ENCODE measurements at places on chromosomes 5 and 9.

- peak; percentile 47 for DNase-seq
Measured at GRCh38 chr5:159120446-159120845, 20.7 kb upstream of the EBF1 start.

GRCh38 chr9:90906316-90907055, 104.9 kb downstream of the SYK start:
- no peak for DNase-seq

- peak; percentile 23 for DNase-seq
Measured at GRCh38 chr9:124357721-124358361, 57.4 kb downstream of the PSMB7 start.

DNA sequence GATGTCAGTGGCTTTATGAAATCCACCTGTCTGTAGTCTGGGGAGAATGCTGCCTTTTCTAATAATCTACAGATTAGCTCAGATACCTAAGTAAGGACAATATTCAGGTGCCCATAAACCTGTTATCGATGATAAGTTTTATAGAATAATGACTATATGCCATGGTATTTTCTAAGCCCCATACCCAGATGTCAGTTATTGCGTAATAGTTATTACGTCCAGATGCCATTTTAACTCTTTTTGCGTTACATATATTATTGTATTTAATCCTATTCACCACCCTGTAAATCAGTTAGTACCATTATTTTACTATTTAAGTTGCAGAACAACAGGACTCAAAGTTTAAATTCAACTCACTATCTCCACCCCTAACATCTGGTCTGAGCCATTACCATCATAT, 1343.9 kb upstream of the ACO1 start:
- no peak for DNase-seq

- no peak for DNase-seq
Measured at GRCh38 chr9:96129747-96130146, 172.2 kb downstream of the HSD17B3 start.

- DNase-seq, result no peak
Measured at GRCh38 chr5:10111571-10111970, 138.1 kb downstream of the ATPSCKMT start.

GRCh38 chr9:110257097-110257841, 962 bp upstream of the TXN start:
- no peak for DNase-seq

DNA sequence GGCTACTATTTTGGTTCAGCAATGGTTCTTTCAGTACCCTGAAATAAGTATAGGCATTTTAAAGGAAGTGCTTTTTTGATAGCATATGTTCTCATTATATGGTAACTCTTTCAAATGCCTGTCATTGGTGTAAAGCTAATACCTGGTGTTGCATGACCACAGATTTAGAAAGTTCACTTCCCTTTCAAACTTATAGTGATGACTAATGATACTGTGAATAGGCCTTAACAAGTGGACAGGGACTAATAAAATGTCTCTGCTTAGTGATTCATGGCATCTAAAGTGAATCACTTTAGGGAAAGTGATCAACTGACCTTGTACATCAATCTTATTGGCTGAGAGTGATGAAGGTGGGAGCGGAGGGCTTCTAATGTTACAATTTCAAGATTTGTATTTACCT, 21.6 kb downstream of the MRPL22 start:
- peak; percentile 43 for DNase-seq

DNA sequence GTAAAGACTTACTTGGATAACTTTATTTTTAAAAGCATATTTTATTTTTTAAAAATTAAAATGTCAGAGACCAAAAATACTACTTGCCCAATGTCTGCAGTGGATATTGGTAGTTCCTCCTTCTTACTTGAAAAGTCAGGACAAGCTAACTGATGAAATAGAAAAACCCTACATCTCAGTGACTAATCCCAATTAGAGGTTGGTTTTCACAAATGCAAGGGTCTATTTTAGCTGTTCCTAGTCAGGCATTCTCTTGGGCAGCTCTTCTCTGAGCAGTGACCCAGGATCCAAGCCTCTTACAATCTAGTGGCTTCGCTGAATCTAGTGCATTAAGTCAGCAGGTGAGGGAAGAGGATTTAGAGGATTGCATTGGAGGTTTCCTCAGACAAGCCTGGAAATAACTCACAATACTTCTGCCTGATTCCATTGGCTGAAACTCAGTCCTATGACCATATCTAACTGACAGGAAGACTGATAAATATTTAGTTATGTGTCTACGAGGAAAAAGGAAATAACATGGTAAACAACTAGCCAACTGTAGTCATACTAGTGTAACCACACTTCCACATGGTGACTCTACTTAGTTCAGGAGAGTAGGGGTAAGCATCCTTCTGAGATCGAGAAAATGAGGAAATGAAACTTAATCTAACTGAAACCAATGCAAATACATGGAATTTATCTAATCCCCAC, 34.2 kb upstream of the MIER3 start:
- DNase-seq, result no peak

DNA sequence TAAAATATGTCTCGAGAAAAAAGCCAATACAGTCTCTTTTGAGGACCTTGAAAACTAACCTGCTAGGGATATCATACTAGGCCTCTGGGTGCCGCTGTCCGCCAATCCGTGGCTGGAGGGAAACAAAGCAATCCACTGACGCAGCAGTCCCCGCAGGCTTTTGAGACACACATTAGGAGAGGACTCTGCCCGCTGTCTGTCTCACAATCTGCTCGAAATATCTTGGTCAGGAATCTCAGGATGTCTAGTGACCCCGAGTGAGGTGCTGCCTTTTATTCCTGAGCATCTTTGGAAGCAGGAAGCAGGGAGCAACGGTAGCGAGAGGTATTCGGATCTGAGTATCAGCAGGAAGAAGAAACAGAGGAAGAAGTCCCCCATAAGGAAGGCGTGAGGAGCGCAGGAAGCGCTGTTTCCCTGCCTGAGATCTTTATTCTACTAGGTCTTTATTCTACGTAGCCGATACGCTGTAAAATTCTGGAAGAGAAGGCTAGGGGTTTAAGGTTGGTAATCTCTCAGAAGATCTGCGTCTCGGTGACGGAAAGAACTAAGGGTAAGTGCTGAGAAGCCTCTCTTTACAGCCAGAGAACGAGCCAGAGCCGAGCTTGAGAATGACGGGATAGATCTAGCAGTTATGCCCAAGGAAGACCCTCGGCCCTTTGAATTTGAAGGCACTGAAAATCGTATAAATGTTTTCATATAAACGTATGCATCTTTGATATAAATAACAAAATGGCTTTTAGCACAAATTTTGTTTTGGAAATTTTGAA, 4.0 kb upstream of the PCDHGA1 start:
- DNase-seq, result no peak

DNA sequence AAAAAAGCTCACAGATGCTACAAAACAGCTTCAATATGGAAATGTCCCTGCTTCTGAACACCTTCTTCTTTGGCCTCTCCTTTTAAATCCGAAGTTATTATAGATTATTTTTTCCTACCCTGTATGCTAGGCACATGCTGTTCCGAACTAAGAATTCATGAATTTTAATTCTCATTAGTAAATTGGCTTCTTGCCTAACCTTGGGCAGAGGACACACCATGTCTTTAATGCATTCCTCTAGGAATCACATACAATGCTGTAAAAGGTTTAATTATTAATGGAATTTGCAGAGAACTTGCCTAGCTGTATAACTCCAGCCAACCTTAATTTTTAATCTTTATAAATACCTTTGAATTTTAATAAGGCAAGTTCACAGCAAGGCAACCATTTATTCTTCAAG, 234.4 kb downstream of the NTRK2 start:
- DNase-seq, result no peak

GRCh38 chr5:90944116-90944515, 385.5 kb downstream of the ADGRV1 start:
- DNase-seq, result no peak

- DNase-seq, result no peak
Measured at GRCh38 chr9:110099236-110100095, 108.5 kb downstream of the C9orf152 start.

DNA sequence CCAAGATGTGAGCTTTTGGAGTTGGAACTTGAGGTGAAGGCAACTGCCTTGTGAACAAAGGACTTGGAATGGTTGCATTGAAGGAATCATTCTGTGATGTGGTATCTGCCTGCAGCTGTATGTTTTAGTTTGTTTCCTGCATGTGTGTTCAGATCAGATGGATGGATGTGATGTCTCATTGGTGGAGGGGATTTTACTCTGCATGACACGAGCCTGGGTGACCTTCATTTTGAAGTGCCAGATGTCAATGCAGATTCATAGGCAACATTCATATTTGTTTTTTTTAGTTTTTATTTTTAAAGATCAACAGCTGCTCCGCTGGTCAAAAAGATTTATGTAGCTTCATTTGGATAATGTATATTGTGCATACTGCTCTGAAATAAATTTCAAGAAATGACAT, 13.5 kb downstream of the FBXL7 start:
- DNase-seq, result no peak

DNA sequence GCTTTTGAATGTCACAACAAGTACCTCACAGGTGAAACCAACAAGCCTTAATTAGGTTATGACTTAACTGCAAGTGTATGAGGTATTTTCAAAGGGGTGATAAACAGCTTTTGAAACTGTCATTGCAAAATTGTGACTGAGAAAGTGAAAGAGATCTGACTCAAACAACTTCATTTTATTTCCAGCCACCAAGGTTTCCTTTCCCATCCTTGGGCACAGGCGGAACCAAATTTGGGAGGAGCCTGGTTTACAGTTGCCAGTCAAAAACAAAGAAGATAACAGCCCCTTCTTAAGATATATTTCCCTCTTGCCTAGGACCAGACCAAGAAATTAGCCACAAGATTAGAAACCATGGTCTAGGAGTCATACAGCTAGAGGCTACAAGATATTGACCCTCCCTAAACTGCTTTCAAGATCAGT, 417.1 kb downstream of the CSNK1G3 start:
- no peak for DNase-seq

GRCh38 chr9:17793713-17794622, 215.1 kb downstream of the SH3GL2 start:
- DNase-seq, result no peak

GRCh38 chr5:56565644-56566043, 249.7 kb upstream of the MAP3K1 start:
- no peak for DNase-seq

DNA sequence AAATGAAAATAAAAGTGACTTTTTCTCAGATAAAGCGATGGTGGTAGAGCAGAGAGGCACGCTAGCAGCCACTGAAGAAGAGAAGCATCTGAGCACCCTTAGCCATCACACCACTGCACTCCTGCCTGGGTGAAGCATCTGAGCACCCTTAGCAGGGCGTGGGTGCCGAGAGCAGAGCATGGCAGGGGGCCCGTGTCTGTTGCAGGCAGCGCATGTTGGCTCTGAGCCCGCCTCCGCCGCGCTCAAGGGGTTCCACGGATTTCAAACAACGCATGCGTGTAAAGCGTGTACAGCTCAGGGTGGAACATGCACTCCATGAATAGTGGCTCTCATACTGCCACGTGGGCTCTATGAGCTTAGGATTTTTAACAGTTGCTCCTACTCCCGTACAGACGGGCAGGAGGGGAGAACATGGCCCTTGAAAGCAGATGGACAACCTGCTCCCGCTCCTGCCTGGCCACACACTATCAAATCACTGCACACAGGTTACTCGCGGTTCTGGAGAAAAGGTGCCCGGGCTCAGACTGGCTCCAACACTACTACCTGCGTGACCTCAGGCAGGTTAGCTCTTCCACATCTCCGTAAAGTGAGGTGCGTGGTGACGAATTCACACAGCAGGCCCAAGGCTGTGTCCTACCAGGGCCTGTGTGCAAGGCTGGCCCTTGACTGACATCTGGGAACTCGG, 12.1 kb downstream of the LRRC14B start:
- DNase-seq, result no peak

GRCh38 chr9:98755006-98755618, 41.2 kb downstream of the ANKS6 start:
- no peak for DNase-seq

DNA sequence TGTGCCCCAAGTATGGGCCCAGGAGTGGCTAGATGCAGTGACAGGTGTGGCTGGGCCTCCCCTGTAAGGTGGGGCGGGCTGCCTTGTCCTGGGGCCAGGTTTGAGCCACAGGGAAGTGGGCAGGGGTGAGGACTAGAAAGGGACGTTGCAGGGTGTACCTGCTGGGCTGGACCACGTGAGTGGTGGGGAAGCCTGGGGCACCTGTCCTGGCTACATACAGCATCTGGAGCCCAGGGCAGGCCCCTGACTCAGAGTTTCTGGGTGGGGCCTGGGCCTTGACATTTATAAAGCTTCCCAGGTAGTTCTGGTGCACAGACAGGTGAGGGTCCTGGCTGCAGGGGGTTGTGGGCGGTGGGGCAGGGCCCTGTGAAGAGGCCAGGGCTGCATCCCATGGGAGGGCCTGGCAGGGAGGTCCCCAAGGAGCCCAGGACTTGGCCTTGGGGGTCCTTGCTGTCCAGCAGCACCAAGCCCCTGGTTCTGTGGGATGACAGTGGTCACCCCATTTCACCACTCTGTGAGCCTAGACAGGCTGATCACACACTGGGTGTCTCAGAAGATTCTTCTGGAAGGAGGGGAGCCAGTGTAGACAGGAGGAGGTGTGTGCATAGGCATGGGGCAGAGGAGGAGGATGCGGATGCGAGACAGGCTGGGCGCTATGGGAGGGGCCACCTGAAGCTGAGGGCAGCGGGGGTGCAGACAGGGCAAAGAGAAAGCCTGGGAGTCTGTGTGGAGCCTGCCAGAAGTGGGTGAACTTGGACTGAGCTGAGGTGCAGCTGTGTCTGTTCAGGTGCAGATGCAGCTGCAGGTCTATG, 94.0 kb downstream of the PHF2 start:
- DNase-seq, result no peak

DNA sequence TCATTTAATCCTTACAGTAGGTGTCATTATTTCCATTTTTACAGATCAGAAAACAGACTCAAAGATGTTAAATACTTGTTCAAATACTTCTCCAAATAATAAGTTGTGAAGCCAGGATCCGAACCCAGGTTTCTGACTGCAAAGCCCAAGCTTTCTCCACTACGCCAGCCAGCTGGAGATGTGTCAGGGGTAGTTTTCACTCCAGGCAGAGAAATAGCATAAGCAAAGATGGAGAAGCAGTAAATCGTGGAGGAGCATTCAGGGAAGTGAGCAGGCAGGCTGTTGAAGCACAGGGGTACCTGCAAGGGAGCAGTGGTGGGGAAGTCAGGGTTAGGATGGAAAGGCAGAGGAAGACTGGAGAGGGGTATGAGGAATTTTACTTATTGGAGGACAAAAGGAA, 2.9 kb downstream of the TLN1 start:
- no peak for DNase-seq

GRCh38 chr9:69009708-69010107, 4.2 kb downstream of the PRKACG start:
- DNase-seq, result no peak

- DNase-seq, result no peak
Measured at GRCh38 chr5:55860288-55860687, 9.1 kb downstream of the IL31RA start.

Data from GM13977 (cell line).